Mesendoderm (in vitro differentiated cells): ENCODE measurements at places on chromosomes 3 and 15.
A peak's percentile ranks its signal among the peaks of the same experiment; 100 is the strongest.

- peak; percentile 23 for DNase-seq
Observed at GRCh38 chr3:188507244-188507720, 353.3 kb downstream of the LPP start.

GRCh38 chr3:154552338-154552737 is 122.3 kb upstream of the GPR149 start:
- DNase-seq = peak; percentile 78

DNA sequence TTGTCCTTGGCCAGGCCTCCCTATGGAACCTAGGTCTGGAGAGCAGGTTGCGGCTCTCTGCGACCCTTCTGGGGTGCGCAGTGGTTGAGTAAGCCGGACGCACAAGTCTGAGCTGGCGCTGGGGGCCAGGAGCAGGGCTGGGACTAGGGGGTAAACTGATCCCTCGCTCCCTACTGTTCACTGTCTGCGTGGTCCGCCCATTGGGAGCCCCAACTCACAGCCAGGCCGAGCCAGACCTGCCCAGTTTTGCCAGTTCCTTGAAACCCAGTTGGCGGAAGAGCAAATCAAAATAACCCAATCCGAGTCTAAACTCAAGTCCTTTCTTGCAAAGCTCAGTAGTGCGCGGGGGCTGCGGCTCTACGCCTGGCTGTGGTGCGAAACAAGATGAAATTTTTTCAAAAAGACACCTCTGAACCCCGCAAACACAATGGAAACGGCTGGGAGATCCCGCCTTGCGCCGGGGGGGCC is 17.5 kb downstream of the RGMA start:
- peak; percentile 53 for DNase-seq

- DNase-seq = no peak
Observed at GRCh38 chr3:167851749-167852148, 116.2 kb downstream of the SERPINI1 start.

DNA sequence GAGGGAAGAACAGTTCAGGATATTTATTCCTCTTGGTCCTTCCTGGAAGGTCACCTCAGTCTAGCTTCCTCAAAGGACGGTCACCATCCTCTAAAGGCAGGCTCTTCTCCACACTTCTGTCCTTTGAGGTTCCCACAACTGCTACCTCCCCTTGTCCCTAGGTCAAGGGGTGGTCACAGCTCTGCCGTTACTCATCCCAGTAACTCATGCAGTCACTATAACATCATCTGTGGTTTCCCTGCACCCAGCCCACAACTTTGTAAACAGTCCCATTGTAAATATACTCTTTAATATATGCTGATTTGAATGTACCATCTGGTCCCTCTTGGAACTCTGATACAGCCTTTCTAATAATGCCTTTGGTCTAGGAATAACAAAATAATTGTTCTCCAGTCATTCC is 887.4 kb downstream of the FHIT start:
- DNase-seq = no peak

DNA sequence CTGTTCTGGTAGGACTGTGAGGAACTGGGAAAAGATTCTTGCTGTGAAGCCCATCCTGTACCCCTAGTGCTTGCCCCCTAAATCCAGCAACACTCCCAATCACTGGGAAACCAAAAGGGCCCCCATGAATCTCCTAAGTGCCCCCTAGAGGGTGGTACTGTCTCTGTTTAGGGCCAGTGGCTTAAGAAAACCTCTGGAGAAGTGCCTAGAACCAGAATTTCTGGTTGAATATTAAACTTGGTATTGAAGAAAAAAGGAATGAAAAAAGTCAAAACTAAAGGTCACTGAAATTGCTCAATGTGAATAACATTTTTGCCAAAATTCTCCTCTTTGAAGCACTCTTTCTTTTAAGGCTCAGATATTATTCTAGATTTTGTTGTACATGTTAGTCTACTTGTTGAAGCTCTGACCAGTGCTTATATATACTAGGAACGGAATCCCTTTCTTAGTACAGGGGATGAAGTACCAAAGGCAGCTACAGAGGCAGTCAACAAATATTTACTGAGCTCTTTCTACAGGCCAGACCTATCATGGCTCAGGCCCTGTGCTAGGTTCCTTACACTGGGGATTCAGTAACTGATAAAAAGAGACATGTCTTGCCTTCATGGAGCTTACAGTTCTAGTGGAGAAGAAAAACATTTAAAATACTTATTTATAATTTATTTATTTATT is 138.8 kb downstream of the MYLK start:
- peak; percentile 51 for DNase-seq

DNA sequence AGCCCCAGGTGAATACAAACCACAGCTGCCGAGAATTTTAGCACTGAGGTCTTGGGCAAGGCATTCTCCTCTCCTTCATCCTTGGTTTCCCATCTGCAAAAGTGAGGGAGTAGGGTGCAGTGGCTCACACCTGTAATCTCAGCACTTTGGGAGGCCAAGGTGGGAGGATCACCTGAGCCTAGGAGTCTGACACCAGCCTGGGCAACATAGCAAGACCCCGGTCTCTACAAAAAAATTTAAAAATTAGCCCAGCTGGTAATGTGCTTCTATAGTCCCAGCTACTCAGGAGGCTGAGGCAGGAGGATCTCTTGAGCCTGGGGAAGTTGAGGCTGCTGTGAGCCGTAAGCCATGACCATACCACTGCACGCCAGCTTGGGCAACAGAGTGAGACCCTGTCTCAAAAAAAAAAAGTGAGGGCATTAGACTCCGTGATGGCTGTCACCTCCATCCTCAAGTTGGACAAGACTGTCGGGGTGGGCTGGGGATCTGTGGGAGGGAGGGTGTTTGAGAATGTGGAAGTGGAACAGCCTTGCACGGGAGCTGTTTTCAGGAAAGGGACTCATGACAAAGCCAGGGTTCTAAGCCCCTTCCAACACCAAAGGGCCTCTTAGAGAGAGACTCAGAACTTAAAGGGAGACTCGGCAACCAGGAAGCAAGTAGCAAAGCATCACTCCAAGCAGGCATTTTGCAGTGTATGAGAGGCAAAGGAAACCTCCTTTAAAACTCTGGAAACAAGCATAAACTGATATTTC is 46.0 kb upstream of the FURIN start:
- DNase-seq = no peak

DNA sequence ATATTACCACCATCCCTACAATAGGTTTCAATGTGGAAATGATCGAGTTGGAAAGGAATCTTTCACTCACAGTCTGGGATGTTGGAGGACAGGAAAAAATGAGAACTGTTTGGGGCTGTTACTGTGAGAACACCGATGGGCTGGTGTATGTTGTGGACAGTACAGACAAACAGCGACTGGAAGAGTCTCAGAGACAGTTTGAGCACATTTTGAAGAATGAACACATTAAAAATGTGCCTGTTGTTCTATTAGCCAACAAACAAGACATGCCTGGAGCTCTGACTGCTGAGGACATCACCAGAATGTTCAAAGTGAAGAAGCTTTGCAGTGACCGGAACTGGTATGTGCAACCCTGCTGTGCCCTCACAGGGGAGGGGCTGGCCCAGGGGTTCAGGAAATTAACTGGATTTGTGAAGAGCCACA is 510 bp downstream of the ARL14 start:
- peak; percentile 85 for DNase-seq

DNA sequence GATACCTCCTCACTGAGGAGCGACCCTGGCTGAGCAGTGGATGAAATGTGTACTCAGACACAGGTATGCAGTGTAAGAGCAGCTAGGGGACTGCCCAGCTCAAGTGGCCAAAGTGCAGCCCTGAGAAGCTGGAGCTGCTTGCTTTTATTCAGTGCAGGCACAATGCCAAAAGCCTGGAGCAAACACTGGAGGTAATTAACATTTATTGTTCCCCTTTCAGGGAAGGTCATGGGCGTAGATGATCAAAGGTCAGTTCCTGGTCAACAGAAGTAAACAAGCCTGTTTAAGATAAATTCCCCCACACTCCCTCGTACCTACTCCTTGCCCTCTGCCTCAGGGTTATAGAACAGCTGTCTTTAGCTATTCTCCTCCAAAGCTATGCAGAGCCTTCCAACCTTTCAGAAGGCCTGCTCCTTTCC is 17.5 kb downstream of the PLA2G4F start:
- DNase-seq = peak; percentile 60

DNA sequence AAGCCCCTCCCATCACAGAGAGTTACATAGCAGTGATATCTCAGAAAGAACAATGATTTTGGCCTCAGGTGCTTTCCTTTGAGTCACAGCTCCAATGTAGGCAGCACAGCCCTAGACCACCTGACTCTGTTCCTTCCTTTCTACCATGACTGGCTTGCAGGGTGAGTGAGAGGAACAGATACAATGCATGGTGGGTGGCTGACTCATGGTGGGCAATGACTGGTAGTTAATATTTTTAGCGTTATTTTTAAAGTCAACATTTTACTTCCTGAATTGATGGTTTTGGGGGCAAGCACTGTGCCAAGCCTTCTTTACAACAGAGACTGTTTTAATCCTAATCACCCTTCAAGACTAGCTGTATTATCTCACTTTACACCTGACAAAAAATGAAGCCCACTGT is 32.8 kb upstream of the ST3GAL6 start:
- peak; percentile 34 for DNase-seq

- DNase-seq = peak; percentile 99
Observed at GRCh38 chr3:128680603-128681368, 30.2 kb upstream of the RPN1 start.
